ENCODE measurements at places on chromosomes 2 and 18. TPM values are rescaled to one million over a fixed set of nuclear protein-coding genes. Genes with fewer than 3 reads are reported as not detected.
A peak's percentile ranks its signal among the peaks of the same experiment; 100 is the strongest.

DNA sequence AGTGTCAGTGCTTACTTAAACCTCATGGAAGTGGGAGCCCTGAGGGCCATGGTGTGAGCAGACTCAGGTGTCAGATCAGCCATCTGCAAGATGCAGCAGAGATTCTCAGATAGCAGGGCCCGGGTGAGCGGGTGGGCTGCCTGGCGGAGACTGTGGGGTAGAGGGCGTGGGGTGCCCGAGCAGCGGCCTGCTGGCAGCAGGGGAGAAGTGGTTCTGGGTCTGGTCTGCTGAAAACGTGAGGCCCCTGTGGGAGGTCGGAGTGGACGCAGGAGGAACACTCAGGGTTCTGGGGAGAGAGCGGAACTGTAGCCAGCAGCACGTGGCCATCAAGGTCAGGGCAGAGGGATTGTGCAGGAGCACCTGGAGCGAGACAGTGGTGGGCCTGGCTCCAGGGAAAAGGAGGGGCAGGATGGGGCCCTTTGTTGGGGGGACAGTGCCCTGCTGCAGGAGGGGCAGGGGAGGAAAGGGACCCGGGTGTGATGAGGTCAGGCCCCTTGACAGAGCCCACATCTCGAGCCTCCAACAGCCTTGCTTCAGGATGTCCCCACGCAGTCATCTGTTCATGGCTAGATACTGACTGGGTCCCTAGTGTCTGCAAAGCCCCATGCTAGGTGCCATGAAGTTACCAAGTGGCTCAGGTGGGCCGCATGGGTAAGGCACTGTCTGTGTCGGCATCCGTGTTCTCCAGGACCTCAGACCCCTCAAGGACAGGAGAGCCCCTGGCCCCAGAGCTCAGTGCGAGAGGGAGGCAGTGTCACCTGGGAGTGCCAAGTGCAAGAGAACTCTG is 2.7 kb upstream of the ESPNL start:
- no peak overlapping the region for H3K27ac ChIP-seq
- H3K27me3 ChIP-seq: no peaks in the 10 kb centered on the region
- no peaks in the 10 kb centered on the region for H3K36me3 ChIP-seq
- H3K4me1 ChIP-seq: no peaks in the 10 kb centered on the region

- H3K27ac ChIP-seq: peak overlapping the region; percentile 81
- no peaks in the 10 kb centered on the region for H3K36me3 ChIP-seq
- H3K4me1 ChIP-seq: peaks cover 43% of the 10 kb centered on the region
- no peak overlapping the region for H3K4me3 ChIP-seq
- H3K27me3 ChIP-seq: no peaks in the 10 kb centered on the region
These were observed 61.3 kb downstream of the ALPK2 start for GRCh38 chr18:58567453-58568196.

DNA sequence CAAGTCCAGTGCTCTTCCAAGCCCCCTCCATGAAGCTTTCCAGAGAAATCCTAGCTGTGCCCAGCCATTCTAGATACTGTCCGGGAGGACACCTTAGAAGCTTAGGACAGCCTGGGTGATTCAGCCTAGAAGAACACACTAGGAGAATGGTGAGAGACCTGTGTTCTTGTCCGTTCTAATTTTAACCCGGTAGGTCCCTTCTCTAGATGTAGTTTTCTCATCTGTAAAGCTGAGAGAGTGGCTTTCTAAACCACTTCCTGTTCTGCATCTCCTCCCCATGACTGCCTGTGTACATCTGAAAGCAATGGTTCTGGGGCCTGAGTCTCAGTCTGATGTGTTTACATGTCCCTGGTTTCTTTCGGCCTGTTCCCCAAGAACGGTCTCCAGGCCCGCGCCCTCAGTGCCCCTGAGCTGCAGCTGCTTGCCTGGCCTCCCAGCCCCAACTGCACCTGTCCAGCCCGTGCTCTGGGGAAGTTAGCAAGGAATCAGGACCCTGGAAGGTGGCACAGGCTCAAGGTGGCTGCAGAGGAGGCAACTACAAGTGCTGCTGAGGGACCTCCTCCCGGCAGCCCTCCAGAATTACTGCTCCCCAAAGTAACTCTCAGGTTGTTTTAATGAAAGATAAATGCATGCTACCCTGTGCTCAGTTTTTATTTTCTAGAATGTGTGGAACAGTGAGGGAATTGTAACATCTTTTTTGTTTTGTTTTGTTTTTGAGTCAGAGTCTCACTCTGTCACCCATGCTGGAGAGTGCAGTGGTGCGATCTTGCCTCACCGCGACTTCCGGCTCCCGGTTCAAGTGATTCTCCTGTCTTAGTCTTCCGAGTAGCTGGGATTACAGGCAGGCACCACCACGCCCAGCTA is 105.9 kb downstream of the LBH start:
- no peak overlapping the region for H3K4me3 ChIP-seq
- no peaks in the 10 kb centered on the region for H3K4me1 ChIP-seq
- no peak overlapping the region for H3K27ac ChIP-seq
- no peak for DNase-seq
- no peaks in the 10 kb centered on the region for H3K27me3 ChIP-seq
- no peaks in the 10 kb centered on the region for H3K36me3 ChIP-seq

GRCh38 chr2:45554742-45555140 is 56.3 kb downstream of the SRBD1 start:
- no peaks in the 10 kb centered on the region for H3K36me3 ChIP-seq
- no peak for DNase-seq
- H3K4me3 ChIP-seq: no peak overlapping the region
- no peaks in the 10 kb centered on the region for H3K4me1 ChIP-seq
- H3K27ac ChIP-seq: no peak overlapping the region

DNA sequence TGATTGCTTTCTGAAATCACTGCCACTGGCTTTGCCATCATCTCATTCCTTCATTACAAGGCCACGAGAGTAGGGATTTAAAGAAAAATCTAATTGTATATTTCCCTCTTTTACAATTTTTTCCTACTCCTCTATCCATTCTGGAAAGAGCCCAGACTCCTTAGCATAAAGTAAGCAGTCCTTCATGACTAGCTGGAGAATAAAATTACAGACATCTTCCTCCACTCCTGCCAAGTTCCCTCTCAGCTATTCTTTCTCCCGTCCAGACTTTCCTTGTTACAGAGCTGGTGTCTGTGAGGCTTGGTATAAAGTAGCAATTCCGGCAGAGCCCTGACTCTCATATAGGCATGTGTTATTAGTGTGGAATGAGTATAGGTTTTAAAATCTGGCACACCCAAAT is 806.8 kb downstream of the PLCL1 start:
- no peaks in the 10 kb centered on the region for H3K27me3 ChIP-seq
- H3K4me3 ChIP-seq: no peak overlapping the region
- no peak overlapping the region for H3K27ac ChIP-seq
- H3K36me3 ChIP-seq: no peaks in the 10 kb centered on the region

GRCh38 chr18:23495723-23496440 is 7.4 kb upstream of the RMC1 start:
- DNase-seq: no peak
- H3K4me3 ChIP-seq: no peak overlapping the region

DNA sequence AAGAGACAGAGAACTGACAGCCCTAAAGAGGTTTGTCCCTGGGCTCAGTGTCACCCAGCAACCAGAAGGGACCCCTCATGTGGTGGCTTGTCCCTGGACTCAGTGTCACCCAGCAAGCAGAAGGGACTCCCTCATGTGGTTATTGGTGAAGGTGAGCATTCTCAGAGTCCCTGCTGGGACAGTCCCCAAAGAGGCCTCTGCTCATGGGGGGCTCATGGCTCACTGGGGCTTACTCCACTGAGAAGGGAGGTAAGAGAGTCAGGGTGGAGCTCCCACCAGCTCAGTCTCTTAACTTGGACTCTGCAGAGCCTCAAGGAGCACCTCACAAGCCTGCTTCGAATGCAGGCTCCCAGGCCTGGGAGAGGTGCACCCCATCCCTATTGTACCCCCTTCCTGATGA is 145.2 kb upstream of the COPS8 start:
- H3K27ac ChIP-seq: no peak overlapping the region
- DNase-seq: no peak
- no peaks in the 10 kb centered on the region for H3K27me3 ChIP-seq
- H3K4me1 ChIP-seq: no peaks in the 10 kb centered on the region

GRCh38 chr2:1245193-1245592 is 168.1 kb upstream of the TPO start:
- no peaks in the 10 kb centered on the region for H3K4me1 ChIP-seq
- peak overlapping the region; percentile 57 for H3K27ac ChIP-seq
- no peak overlapping the region for H3K4me3 ChIP-seq
- H3K36me3 ChIP-seq: no peaks in the 10 kb centered on the region
- H3K27me3 ChIP-seq: no peaks in the 10 kb centered on the region

- H3K4me1 ChIP-seq: peaks cover 44% of the 10 kb centered on the region
- H3K36me3 ChIP-seq: no peaks in the 10 kb centered on the region
- H3K27ac ChIP-seq: no peak overlapping the region
- DNase-seq: peak; percentile 51
- no peak overlapping the region for H3K4me3 ChIP-seq
These were observed 35.4 kb downstream of the INPP4A start for GRCh38 chr2:98479959-98480524.

GRCh38 chr18:13219593-13220159 is 1.1 kb downstream of the LDLRAD4 start:
- H3K4me1 ChIP-seq: peaks cover 62% of the 10 kb centered on the region
- H3K27me3 ChIP-seq: no peaks in the 10 kb centered on the region
- H3K36me3 ChIP-seq: no peaks in the 10 kb centered on the region

HMSD gene
- total RNA-seq: not detected

PLEKHM3 gene
- 6.1 TPM for total RNA-seq

Data from gastrocnemius medialis (tissue), 4 donors.